Karpas-422 (cell line): ENCODE measurements at places on chromosomes 2 and 18.

DNA sequence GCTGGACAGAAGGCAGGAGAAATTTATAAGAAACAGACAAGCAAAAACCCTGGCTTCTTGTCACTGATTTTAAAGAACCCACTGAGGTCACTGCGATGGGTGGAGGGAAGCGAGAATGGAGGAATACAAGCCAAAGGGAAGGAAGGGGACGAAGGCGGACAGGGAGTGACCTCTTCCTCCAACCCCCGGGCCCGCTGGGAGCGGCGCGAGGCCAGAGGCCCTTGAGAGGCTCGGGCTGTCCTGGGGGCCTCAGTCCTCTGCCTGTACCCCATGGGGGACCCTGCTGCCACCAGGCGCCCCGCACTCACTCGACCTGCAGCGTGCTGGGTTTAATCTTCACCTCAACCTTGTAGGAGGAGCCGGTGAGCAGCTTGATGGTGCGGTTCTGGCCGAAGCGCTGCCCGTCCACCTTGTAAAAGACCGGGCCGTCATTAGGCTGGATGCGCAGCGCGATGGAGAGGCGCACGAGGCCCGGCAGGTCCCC is 793 bp downstream of the CNRIP1 start:
- DNase-seq, result no peak

GRCh38 chr2:241410739-241411176 is 54.7 kb downstream of the FARP2 start:
- no peak for DNase-seq

DNA sequence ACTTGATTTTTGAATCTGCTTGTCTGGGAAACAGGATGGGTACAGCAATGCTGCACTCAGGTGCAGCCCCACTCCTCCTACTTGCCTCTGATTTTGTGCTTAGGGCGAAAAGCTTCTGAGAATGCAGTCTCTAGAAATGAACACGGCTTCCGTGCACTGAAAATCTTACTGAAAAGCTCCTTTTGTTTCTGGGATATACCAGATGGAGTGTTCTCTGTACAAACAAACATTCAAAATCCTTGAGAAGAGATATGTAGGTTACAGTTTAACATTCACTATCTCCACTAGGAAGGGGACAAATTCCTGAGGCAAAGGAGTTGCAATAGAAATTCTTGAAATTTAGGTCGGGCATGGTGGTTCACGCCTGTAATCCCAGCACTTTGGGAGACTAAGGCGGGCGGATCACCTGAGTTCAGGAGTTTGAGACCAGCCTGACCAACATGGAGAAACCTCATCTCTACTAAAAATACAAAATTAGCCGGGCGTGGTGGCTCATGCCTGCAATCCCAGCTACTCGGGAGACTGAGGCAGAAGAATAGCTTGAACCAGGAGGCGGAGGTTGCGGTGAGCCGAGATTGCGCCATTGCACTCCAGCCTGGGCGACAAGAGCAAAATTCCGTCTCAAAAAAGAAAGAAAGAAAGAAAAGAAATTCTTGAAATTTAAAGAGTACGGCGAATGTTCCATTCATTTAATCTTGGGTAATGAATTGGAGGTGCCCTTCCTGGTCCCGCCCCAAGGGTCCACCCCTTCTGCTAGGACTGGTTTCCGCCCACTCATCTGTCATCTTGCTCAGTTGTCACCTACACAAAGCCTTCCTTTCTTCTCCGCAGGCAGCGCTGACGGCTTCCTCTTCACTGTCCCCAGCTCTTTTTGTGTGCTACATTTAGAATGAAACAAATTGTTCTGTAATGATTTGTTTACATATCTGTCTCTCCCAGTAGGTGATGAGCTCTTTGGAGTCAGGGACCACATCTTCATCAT is 92.4 kb downstream of the SOCS6 start:
- DNase-seq, result peak; percentile 66

- DNase-seq, result no peak
These were observed 265.4 kb upstream of the UBE2E3 start for GRCh38 chr2:180715044-180715443.

DNA sequence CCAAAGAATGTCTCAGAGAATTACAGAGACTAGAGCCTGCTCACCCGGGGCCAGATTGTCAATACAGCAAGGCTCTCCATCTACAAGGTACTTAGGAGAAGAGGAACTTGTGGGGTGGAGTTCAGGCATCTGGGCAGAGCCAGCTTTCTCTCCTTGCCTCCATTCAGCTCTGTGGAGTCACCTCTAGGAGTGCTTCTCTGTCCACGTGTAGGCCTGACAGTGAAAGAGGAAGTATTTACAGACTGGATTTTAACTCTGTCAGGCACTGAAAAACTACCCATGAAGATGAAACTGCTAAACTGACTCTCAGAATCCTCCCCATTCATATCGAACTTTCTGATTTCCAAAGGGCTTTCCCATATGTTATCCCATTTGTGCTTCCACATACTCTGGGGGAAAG is 315.6 kb downstream of the SETBP1 start:
- peak; percentile 58 for DNase-seq

- DNase-seq, result peak; percentile 31
These were observed 9.4 kb upstream of the AGFG1 start for GRCh38 chr2:227462462-227462951.

GRCh38 chr2:77087987-77088414 is 434.2 kb downstream of the LRRTM4 start:
- no peak for DNase-seq

GRCh38 chr18:74806700-74807416 is 209.2 kb downstream of the ZNF407 start:
- DNase-seq, result peak; percentile 87

GRCh38 chr2:7057865-7058400 is 140.7 kb downstream of the RNF144A start:
- peak; percentile 52 for DNase-seq

DNA sequence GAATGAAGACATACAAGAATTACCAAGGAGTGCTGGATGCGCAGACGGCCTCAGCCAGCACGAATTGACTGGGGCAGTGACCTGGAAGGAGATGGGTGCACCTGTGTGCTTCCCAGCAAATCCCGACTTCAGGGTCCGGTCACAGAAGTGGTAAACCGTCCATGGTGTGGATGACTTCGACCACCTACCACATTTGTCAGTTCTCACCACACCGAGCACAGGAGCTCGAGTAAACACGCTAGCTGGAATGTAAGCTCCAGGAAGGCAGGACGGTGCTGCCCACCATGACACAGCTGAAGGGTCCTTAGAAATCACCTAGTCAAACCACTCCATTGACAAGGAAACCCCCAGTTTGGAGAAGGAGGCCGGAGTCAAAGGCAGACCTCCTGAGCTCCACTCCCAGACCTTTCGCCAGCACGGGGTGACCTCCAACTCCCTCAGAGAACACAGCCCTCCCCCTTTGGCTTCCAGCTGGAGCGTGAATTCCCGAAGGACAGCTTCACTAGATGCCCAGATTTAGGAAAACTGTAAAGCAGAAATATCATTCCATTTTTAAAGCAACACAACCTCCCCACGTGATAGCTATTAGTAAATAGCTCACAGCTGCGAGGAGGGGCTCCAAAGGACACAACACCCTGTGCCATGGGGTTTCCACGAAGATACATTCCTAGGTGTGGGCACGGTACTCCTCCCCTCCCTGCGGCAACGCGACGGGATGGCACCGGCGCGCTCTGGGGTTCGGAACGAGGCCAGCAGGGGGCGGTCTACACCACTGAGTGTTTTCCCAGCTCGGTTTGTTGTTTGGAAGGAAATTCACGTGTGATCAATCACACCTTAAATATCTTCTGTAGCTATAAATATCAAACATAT is 34.1 kb upstream of the GNAL start:
- DNase-seq, result peak; percentile 78

GRCh38 chr2:46367286-46367685 is 70.1 kb downstream of the EPAS1 start:
- DNase-seq, result no peak

GRCh38 chr2:10388954-10389560 is 59.1 kb downstream of the ODC1 start:
- no peak for DNase-seq

GRCh38 chr2:162342841-162343240 is 1.1 kb upstream of the GCA start:
- DNase-seq, result no peak

DNA sequence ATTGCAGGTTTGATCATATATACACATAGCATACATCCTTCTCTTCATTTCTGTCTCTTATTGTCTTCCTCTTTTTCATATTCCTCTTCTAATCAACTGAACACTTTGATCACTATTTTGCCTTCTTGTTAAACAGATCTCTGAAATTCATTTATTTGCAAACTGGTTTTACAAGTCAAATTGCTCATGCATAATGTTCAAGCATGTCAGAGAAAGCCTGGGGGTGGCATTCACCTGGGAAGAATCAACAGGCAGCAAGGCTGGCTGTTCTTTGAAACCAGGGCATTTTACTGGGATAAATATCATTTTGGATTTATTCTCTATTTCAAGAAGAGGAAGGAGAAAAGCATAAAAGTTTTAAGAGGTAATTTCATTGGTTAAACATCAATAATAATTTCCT is 66.9 kb upstream of the LRATD1 start:
- DNase-seq, result no peak

- DNase-seq, result no peak
These were observed 59.5 kb upstream of the POU3F3 start for GRCh38 chr2:104794441-104794840.

GRCh38 chr2:1740716-1741589 is 3.4 kb downstream of the PXDN start:
- DNase-seq, result no peak

DNA sequence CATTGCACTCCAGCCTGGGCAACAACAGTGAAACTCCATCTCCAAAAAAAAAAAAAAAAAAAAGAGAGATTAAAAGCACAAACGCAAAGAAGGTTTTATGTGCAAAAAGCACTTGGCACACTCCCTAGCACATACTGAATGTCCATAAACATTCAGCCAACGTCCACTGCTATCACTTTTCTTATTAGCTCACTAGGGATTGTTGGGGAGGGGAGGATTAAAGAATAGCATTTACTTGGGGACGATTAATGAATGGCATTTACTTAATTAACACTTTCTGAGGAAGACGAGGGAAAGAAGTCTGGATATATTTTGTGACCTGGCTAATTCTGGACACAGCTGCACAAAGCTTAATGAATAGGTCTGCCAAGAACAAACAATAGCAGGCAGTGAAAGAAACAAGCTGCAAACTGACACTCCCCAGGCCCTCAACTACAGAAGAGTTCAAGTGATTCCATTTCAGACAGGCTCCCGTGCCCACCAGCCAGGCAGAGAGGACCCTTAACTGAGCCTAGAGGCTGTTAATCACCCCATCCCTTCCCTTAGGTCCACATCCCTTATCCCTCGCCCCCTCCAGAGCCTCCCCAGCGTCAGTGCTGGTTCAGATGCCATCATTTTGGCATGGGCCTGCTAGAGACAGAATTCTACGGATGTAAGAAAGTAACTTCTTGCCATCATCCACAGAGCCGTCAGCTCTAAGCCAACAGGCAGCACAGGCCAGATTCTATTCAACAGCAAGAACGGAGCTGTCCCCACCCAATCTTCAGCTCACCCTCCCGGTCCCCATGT is 7.4 kb downstream of the CYB5A start:
- DNase-seq, result no peak

DNA sequence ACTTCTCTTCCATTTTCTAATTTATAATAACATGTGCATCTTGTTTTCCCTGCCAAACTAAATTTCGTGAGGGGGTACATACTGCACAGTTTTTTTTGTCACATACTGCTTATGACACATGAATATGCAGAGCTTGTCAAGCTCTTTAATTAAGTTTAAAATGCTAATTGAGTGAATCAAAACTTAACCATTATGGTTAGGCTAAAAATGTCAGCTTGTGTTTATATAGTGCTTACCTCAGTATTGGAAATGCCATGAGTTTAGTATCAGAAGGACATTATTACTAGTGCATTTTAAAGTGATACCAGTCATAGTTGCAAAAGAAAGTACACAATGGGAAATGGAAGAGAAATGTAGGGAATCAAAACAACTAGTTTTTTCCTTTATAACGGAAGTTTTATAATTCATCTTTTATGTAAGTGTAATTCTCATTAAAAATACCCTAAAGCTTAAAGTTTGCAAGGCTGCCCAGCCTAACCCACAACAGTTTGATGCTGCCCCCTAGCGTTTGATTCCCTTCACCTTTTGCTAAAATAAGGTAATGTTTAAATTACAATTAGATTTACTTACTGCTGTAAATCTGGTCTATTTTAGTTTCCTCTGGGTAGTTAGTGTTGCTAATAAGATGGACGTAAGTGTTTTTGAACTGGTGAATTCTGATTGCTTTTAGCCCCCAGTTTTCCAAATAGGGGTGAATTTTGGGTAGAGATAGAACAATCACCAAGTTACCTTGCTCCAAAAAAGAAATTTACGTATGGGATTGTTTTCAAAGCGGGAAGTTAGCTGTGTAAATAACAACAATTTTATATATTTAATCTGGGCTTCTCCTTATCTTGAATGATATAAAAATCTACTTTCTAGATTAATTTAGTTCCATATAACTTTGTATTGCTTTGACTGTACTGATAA is 3.2 kb downstream of the SLC39A10 start:
- peak; percentile 94 for DNase-seq

DNA sequence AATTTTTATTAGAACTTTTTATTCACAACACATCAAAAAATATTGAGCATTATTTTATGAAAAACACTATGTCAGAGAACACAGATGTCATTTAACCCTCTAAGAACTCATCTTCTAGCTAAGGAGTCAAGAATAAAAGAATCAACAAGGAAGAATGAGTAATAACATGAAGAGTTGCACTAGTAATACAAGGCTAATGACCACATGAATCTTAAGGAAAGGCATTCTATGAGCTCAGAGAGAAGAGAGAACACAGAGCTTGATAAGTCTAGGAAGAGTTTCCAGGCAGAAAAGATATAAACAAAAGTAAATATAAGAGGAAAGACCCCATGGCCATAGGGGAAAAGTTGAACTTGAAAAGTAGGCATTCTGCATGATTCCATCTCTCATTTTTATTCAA is 166.5 kb downstream of the MAIP1 start:
- DNase-seq, result no peak

- DNase-seq, result no peak
These were observed 143.0 kb upstream of the SOX11 start for GRCh38 chr2:5548991-5549715.

GRCh38 chr2:164447660-164448059 is 173.6 kb downstream of the GRB14 start:
- DNase-seq, result no peak

GRCh38 chr2:160014227-160014626 is 48.2 kb downstream of the PLA2R1 start:
- no peak for DNase-seq
